ENCODE measurements at places on chromosomes 16 and 17. TPM values are rescaled to one million over a fixed set of nuclear protein-coding genes. Genes with fewer than 3 reads are reported as not detected.

The LRRC75A gene
- total RNA-seq, result 0.83 TPM

The NPIPB9 gene
- total RNA-seq, result 3.6 TPM

The ZMYND15 gene
- total RNA-seq, result not detected

The MT1A gene
- total RNA-seq, result not detected

The TNK1 gene
- total RNA-seq, result 1.2 TPM

The PYCARD gene
- total RNA-seq, result 28.7 TPM

The CCR7 gene
- total RNA-seq, result not detected

The CRYM gene
- 0.51 TPM for total RNA-seq

The KRT9 gene
- total RNA-seq, result not detected

The TRPV2 gene
- total RNA-seq, result 49.9 TPM
